ENCODE measurements at places on chromosomes 6 and 20. TPM values are rescaled to one million over a fixed set of nuclear protein-coding genes. Genes with fewer than 3 reads are reported as not detected.

- no peak for DNase-seq
Observed at GRCh38 chr6:95959261-95959660, 56.5 kb upstream of the FUT9 start.

DNA sequence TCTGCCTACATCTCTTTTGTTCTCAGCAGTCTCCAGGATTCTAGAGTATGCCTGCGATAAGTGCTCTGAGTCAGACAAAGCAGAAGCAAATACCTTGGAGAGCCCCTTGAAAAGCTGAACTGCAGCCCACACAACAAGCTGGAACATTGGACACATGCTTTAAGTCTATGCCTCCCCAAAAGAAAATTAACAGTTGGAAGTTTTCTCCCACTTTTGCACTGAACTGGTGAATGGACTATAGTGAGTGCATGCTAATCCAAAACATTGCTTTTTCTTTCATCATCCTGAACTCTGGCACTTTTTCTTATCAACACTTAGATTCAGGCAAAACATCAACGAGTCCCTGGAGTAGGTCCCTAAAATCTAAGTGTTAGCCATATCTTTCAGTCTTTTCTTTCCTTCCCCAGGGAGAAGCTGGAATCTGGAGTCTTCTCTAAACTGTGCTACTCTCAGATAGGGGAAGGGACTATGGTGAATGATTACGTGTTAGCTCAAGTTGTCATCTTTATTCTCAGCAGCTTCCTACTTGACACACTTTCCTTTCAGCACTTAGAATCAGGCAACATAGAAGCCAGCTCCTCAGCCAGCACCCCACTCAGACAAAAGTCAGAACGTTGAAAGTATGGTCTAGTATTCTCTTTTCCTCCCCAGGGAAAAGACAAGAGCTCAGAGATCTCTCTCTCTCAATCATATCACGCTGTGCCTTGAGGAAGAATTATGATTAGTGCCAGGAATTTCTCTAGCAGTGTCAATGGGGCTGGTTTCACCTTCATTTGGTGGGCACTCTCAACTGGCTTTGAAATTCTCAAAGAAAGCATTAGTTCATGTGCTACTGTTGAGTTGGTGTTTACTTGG lies 811.0 kb upstream of the GJE1 start:
- DNase-seq: no peak

DNA sequence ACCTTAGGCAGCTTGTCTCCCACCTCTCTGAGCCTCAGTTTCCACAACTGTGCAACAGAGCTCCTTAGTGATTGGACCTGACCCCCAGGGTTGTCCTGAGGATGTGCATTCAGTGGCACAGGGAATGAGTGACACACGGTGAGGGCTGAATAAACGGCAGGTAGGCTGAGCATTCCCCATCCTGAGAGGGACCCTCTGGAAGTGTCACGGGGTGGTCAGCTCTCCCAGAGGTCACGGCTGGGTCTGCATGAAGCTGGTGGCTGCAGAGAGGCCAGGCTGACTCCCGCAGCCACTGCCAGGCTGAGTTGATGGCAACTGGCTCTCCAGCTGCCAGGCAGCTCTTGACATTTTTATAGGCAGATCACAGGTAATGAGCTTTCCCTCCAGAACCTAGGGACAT lies 42.5 kb downstream of the CD40 start:
- no peak for DNase-seq

GRCh38 chr6:125444006-125444923 lies 142.5 kb upstream of the HDDC2 start:
- peak; percentile 26 for DNase-seq

- peak; percentile 54 for DNase-seq
Observed at GRCh38 chr6:11639376-11640235, 102.1 kb downstream of the TMEM170B start.

- DNase-seq: no peak
Observed at GRCh38 chr6:227812-228338, 64.4 kb upstream of the DUSP22 start.

- DNase-seq: no peak
Observed at GRCh38 chr6:130717657-130718056, 109.5 kb upstream of the SMLR1 start.

- DNase-seq: peak; percentile 26
Observed at GRCh38 chr6:41371461-41371991, 36.1 kb downstream of the NCR2 start.

GRCh38 chr6:105452376-105452775 lies 49.5 kb upstream of the PREP start:
- DNase-seq: no peak

- no peak for DNase-seq
Observed at GRCh38 chr6:70180901-70181599, 121.8 kb downstream of the COL9A1 start.

GRCh38 chr6:165833355-165833754 lies 170.3 kb upstream of the PDE10A start:
- no peak for DNase-seq

DNA sequence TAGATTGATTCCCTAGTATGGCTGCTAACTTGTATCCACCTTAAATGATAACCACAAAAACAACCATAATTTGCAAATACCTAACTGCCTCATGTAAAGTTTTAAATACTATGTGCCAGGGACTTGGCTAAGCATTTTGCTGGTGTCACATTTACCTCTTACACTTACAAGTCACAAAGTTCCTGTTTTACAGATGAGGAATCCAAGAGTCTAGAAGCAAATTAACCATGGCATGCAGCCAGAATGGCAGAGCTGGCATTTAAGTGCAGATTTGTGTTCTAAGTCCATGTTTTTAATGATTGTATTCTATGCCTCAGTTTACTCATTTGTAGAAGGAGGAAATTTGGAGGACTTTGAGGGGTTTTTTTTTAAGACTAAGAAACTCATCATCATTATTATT lies 696.7 kb downstream of the PTPRT start:
- DNase-seq: no peak

DNA sequence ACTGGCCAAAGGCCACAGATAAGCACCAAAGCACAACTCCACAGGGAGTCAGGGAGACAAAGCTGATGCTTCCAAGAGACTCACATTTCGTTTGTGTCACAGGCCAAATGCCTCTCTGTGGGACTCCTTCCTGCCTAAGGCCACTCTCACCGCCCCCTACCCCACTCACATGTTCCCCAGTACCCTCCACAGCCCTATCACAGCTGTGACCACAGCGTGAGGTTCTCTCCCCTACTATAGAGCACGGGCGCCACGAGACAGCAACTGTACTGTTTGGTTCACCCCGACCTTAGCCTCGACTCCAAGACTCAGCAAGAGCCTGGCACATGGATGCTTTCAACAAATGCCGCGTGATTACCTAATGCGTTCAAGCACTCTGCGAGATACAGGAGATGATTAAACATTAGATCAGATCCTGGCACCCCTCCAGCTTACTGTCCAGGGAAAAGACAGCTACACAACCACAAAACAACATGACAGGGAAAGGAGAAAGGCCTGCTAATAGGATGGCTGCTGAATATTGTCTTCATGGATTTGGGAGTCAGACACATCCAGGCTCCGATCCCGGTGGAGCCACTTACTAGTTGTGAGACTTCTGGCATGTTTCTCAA lies 105.5 kb downstream of the AGPAT4 start:
- DNase-seq: peak; percentile 26

- DNase-seq: no peak
Observed at GRCh38 chr6:126824226-126824625, 294.2 kb upstream of the RSPO3 start.

DNA sequence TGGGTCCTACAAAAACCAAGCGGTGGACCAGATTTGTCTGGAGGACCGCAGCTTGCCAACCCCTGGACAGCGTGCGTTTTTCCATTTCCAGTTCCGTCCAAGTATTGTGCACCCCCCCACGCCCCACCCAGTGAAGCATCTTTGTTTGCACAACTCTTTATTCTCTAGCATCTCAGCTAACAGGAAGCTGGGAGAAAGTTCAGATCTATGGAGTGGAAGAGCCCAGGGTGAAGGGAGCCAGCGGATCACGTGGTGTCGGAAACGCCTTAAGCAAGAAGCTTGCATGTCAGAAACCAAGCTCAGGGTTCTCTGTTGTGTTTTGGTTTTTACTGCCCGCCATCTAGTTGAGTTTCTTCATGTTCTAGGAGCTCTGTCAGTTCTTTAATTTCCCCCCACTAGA lies 29.9 kb downstream of the ARID1B start:
- DNase-seq: no peak

DNA sequence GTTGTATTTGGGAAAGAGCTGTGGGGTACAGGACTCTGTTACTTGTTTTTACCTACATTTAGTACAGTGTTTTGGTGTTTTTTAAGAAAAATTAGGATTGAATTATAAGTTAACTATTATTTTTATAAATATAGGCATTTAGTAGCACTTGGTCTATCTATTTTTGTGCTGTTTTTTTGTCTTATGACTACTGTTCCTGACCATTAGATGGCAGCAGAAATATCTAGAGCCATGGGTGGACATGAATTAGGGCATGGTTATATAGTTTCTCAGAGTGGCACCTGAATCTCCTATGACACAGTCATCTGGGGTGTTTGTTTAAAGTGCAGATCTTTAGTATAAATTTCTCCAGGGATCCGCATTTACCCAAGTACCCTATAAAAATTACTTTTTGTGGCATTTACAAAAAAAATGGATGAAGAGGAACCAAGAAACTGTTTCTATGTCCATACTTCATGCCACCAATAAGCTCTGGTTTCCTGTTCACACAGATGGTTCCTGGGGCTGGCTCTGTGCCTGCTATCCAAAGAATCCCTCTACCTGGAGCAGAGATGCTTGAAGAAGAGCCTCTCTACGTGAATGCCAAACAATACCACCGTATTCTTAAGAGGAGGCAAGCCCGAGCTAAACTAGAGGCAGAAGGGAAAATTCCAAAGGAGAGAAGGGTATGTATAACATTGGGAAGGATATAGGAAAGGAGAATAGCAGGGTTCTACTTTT lies 19.8 kb downstream of the NFYA start:
- DNase-seq: no peak

The CGA gene
- polyA plus RNA-seq: 0.54 TPM

The CCDC170 gene
- 1.8 TPM for polyA plus RNA-seq

The ANGPT4 gene
- polyA plus RNA-seq: 0.18 TPM

The PNPLA1 gene
- polyA plus RNA-seq: 0.27 TPM

The NDUFAF4 gene
- polyA plus RNA-seq: 22.4 TPM

All from hindlimb muscle (tissue), 1 donor.